Right renal pelvis (tissue), 4 donors: ENCODE measurements at places on chromosomes 2 and 18. TPM values are rescaled to one million over a fixed set of nuclear protein-coding genes. Genes with fewer than 3 reads are reported as not detected.

The KCNS3 gene
- 7.7 TPM for polyA plus RNA-seq

- no peak for DNase-seq
Measured at GRCh38 chr18:67672716-67673115, 156.2 kb upstream of the DSEL start.

DNA sequence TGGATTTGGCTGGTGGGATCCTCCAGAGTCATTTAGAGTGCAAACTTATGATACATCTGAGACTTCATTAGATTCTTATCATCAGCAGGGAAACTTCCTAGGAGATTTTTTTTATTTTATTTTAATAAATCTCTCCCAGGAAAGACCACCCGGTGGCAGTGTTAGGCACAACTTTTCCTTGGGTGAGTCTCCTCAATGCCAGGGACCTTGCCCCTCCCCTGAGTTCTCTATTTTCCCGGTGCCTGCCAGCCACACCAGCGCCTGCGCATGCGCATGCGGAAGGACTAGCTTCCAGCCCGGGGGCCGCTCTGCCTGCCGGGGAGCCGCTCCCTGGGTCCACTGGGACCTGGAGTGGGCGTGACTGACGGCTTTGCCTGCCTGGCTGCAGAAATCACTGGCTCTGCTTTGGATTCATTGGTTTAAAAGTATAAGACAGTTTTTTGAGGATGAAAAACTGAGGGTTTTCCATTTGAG, 86.6 kb downstream of the TMEM182 start:
- DNase-seq = peak; percentile 81

DNA sequence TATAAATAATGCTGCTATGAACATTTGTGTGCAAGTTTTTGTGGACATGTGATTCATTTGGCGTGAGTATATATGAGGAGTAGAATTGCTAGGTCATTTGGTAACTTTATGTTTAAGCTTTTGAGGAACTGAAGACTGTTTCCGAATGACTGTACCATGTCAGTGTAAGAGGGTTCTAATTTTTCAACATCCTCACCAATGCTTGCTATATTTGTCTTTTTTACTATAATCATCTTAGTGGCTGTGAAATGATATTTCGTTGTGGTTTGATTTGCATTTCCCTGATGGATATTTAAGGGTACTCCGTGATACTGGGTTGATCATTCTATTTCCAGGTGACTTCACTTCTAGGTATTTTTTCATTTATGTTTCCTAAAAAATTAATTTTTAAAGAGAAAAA, 241.1 kb downstream of the BCL2 start:
- no peak for DNase-seq

DNA sequence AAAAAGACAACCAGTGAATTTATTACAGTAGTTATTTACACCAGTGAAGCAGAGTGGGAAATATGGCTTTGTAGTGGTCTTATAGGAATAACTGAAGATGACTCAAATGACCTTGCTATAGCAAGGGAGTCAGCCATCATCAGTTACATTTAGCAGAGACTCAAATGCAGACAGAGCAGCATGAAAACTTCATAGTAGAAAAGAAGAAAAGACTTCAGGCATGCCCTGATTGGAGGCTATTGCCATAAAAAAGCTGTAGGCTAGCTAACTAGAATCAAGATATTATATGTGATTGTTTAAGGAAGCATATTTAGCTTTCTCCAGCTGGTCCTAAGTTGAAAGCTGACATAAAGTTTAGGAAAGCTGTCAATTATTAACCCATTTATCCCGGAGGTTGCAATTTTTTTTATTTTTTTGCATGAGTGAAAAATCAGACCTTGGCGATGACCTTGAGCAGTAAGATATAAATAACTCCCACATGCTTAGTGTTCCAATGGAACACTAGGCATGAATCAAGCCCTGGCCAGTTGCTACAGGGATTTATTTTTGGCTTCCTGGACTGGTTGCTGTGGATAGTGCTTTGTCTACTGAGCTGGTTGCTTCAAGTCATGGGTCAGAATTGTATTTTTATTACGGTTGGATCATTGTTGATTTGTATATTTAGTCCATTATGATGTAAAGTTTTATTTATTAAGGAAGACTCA, 675.6 kb upstream of the VRK2 start:
- no peak for DNase-seq

DNA sequence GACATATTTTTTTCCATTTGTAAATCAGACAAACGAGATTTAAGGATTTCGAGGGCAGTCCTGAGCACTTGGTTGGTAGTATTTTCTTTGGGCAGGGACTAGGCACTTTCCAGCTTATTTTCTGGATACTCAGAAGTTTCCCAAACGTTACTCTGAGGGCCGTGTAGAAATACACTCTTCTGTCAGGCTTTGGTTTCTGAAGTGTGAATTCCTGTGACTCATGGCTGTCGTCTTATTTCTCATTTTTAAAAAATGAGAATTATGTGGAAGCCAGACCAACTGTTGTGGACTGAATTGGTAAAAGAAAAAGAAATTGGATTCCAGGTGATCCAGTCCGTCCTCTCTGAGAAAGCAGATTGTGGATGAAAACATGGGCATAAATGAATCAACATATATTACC, 658.6 kb upstream of the FANCL start:
- DNase-seq = no peak

DNA sequence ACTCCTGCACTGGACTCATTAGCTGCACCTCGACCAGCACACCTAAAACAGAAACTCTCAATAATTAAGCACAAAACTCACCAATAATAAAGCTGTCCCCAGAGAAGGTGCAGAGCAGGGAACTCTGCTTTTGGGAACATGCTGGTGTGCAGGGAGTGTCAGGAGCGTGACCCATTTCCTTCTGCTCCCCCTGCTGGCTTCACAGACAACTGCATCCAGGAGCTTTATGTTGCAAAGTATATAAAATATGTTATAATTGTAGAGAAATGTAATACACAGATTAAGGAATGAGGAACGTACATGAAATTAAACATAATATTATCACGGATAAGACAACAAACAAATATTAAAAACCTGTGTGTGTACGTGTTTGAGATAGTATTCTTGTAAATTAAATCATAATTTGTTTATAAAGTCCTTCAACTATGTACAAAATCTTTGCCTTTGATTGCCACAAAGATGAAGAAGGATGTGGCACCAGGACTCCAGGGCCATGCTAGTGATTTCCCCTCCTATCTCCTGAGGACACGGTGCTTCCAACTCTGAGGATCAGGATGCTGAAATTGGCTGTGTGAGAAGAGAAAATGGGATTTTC, 68.6 kb upstream of the MAL start:
- DNase-seq = peak; percentile 7

- no peak for DNase-seq
Measured at GRCh38 chr2:80258793-80259192, 45.8 kb downstream of the LRRTM1 start.

GRCh38 chr18:10950876-10951630, 198.3 kb downstream of the PIEZO2 start:
- DNase-seq = no peak

DNA sequence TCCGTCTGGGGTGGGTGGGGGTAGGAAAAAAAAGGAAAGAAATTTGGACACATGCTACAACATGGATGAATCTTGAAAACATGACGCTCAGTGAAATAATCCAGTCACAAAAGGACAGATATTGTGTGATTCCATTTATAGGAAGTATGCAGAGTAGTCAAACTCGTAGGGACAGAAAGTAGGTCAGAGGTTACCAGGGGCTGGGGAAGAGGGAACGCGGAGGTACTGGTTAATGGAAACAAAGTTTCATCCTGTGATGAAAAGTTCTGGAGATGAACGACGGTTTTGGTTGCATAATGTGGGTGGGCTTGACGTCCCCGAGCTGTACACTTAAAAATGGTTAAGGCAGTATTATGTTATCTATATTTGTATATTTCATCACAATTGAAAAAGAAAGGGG, 4.5 kb upstream of the SFTPB start:
- no peak for DNase-seq

DNA sequence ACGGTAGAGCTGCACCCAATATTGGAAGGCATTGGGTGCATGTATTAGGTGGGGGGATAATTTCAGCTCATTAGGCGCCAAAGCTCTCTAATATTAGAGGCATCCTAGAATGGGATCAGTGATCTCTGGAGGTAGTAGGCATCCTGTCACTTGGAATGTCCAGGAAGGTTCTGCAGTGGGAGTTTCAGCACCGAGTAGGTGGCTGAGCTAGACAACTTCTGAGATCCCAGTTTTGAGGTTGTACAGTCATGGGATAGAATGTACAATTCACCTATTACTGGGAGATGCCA, 210.9 kb downstream of the MYCN start:
- DNase-seq = no peak

DNA sequence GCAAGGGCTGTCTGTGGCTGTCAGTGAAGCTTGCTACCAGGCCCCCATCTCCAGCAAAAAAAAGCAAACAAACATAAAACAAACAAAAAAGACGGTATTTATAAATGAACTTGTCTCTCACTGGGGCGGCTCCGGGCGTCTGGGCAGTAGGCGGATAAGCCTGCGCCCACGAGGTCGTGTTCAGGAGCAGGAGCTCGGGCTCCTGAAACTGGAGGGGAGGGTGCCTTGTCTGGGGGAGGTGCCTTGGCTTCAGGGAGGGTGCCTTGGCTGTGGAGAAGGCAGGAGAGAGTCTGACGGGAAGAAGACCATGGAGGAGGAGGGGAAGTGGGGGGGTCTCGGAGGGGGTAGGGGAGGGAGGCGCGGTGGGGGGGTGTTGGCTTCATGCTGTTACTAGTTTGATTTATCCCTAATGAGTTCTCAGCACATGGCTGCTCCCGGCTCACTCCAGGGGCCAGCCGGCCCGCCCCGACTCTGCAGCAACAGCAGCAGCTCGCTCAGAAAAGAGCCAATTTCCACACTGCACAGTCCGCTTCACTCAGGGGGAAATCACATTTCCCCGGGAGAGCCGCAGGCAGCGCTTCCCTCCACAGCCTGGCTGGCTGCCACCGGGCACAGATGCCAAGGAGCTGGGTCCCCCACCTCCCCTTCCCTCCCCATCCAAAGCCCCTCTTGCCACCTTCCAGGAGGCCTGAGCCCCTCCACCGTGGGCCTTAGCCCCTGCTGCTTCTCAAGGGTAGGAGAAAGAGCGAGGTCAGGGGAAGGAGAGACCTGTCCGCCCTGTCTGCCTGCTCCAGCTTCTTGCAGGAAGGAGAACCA, 38.7 kb downstream of the PSD4 start:
- no peak for DNase-seq

DNA sequence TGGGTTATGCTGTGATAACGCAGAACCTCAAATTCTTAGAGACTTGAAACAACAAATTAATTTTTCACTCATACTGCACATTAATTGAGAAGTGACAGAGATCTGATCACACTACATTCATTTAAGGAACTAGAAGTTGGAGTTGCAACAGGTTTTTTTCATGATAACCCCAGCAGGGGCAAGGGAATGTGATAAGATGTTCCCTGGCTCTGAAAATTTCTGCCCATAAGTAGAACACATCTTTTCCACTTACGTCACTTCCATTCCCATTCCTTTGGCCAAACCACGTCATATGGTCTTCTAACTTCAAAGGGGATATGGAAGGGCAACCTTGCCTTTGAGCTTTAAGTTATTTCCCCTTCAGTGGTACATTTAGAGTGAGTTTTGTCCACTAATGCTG, 29.7 kb upstream of the PSME4 start:
- DNase-seq = no peak

DNA sequence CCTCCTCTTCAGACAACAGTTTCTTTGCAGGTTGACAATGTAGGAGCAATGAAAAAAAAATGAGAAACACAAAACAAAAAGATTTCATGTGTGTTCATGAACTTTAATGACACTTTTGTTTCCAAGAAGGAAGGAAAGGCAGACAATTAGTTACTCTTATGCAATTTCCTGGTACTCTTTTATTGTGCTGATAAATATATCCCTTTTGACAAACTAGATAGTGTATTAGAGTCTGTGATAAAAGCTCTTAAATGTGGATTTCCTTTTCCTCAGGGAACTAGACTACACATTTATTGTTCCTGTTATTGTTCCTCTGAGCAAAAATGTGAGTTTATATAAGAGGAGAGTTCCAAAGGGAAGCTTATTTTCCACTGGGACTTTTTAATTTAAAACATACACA, 188.7 kb upstream of the NRXN1 start:
- no peak for DNase-seq

- DNase-seq = no peak
Measured at GRCh38 chr2:17803497-17803896, 12.8 kb upstream of the MSGN1 start.

DNA sequence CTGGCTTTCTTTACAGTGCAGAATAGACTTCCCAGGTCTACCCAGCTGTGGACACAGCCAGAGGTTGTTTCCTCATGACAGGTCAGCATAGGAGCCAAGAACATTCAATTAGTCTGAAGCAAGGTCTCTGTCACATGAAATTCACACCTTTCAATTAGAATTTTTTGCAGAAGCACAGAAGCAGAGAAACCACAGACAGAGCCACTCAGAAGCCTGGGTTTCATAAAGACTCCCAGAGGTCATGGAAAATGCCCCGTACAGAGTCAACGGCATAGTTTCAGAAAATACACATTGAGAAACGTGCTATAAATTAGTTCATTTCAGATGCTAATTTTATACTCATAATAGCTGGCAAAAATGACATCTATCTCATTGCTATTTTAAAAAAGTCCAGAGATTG, 87.0 kb upstream of the TMEM200C start:
- no peak for DNase-seq

DNA sequence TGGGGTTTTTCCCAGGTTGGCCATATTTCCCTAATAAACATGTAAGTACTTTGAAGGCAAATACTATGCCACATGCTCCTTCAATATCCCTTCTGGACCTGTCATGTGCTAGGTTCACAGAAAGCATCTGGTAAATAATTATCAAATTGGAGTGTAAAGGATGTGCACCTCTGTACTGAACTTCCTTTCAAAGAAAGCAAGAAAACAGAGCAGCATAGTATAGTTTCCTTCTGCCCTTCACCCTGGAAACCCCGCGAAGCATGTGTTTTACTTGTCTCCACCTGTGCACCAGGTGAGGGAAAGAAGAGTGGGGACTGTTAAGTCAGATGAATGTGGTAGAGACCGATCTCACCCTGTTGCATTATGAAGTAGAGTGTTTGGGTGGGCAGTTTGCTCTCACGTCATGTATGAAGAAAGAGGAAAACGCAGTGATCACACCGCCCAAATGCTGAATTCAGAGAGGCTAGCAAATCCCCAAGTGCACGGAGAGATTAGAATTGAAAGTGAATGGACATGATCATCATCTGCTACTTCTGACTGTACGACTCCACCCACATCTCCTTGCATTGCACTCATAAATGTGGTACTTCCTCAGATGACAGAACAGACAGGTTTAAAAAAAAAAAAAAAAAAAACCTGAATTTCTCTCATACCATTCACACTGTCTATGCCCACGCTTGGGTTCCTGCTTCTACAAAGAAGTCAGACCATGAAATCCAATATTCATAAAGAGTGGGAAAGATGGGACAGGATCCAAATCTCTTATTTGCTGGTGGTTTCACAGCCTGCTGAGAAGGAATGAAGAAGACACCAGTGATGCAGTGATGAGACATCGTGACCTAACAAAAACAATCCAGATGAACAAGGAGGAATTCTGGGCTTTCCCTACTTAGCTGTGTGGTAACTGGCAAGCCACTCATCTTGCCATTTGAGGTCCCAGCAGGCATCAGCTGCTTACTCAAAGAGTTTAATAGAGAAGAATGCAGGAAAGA, 448.6 kb downstream of the BCL11A start:
- no peak for DNase-seq

The PAIP2B gene
- 19.7 TPM for polyA plus RNA-seq
